ENCODE measurements at places on chromosomes 2 and 18.

DNA sequence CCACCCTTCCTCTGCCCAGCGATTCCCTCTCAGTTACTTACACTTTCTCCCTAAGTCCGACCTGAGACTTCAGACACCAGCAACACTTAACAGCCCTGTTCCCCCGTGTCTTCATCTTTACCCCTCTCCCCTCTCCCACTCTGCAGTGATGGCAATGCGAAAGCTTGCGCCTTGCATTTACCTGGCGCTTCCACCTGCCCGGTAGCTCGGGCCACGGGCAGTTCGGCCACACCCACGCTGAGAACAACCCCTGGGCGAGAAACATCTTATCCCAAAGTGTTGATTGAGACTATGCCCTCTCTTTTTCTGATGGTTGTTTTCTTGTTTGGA lies 558 bp downstream of the DNAJC10 start:
- peak; percentile 13 for DNase-seq

DNA sequence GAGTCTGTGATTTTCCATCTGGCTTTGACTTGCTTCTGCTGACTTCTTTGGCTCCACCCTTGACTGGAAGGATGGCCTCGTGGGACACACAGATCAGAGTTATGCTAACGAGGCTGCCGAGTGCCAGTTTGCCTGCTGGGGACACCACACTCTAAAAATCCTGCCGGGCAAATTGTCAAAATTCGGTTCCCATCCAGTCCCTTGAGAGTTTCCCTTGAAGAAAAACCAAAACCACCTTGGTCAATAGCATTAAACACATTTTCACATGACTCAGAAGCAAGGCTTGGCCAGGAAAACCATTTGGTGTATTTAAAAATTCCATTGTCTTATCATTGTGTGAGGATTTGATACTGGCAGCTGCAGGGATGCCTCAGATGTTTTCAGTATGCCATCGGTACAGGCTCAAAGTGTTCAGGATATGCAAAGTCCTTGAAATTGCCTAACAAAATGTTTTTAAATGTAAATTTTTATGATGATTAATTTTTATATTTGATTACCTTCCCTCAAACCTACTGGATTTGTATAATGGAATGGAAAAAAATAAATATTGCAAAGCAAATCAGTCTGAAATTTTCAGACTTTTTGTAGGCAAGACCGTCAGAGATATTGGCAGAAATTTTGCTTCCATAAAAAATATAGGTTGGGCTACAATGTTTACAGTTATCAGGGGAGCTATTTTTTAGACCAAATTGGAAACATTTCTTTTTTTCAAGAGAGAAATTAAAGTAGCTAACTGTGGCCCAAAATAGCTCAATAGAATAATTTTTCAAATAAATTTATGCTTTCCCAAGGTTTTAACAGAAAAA lies 41.6 kb downstream of the KCNE4 start:
- DNase-seq, result peak; percentile 9

DNA sequence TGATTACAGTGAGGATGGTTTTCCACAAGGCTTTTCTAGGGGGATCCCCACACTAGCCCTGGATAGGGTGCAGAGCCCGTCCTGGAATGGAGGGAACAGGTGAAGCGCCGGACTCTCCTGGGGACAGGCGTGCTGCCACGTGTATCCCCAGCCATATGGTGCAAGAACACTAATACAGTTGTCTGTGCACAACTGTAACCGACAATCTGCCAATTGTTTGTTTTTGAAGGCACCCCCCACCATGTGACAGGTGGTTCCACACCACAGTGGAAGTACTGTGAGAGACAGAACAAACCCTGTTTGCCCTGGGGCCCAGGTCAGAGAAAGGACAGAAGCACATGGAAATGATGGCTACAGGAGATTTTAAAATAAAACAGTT lies 52.9 kb downstream of the MYCN start:
- DNase-seq, result no peak

DNA sequence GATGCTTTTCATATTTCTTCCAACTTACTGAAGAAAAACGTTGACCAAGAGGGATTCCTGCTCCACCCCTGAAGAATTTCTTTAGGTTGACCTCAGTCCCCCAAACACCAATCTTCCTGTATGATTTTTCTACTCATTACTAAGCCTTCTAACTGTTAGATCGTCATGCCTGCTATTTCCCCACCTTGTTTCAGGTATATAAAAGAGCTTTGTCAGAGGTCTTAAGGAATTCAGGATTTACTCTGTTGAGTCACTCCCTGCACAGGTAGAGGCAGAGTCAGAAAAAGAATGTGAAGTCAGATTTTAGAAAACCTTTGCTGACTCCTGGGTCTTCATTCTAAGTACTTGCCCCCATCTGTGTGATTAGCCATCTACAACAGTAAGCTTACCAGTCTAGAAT lies 83.8 kb upstream of the NOSTRIN start:
- no peak for DNase-seq

DNA sequence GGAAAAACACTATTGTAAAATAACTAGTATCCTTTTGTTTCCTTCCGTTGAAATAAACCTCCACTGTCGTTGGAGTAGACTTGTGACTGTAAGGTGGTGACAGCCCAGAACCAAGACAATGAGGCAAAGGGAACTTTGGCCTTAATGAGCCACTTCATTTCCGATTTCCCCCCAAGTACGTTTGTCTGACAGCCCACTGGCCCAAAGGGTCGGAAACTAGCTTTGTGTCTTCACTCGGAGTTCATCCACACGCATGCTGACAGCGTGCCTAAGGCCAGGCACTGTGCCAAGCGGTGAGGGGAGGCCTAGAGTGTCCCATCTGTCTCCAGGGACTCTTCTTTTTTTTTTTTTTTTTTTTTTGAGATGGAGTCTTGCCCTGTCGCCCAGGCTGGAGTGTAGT lies 21.0 kb downstream of the HJURP start:
- DNase-seq, result no peak

- DNase-seq, result no peak
These were observed 64.2 kb downstream of the STRADB start for GRCh38 chr2:201515573-201516246.

DNA sequence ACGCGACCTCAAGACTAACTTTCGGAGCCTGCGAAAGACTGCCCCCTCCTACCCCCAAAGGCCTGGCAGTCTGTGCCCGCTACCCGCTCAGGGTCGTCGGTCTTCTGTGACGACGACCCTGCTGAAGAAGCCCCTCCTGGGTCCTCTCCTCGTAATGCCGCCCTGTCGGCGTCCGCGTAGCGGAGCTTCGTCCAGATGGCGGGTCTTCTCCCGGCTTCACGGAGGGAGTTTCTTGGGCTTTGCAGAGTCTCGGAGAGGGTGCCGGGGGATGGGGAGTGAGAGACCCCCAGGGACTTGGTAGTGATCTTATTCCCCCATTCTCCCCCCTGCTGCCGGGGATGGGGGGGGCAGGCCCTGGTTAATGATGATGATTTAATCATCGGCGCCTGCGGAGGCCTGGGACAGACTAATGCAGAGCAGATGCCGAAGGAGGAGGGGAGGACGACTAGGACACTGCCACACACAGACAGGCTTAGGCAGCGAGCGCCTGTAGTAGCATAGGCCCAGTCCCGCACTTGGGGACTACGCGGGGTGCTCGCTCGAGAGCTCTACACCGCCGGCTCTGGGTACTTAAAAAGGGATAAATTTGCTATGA lies 528 bp upstream of the PCGF1 start:
- DNase-seq, result no peak

- no peak for DNase-seq
These were observed 2.7 kb downstream of the CHAC2 start for GRCh38 chr2:53770264-53770663.

DNA sequence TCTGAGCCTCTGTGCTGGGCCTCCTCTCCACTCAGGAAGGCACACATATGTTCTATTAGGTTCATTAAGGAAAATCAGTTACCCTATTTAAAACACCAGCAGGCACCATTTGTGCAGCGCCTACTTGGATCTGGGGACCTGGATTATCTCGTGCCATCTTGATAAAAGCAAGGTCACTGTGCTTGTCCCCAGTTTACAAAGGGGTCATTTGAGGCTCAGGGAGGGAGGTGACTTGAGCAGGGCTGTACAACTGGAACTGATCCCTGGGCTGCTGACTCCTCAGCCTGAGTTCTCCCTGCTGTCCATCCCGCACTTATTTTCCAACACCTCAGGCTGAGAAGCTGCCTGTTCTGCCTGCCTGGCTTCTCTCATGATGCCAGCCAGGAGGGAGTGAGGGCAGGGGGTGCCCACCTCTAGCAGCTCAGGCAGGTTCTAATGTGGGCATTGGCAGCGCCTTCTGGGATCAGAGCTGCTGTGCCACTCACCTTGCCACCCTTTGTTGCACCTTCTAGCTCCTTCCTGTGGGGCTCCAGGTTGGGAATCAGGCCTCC lies 120.3 kb downstream of the GLI2 start:
- DNase-seq, result no peak

GRCh38 chr18:79546781-79547272 lies 132.8 kb upstream of the CTDP1 start:
- no peak for DNase-seq

GRCh38 chr18:9973470-9973869 lies 59.7 kb downstream of the VAPA start:
- DNase-seq, result no peak

- DNase-seq, result no peak
These were observed 340.4 kb downstream of the NRXN1 start for GRCh38 chr2:50691513-50691912.

GRCh38 chr2:46852598-46852997 lies 63.0 kb downstream of the MCFD2 start:
- no peak for DNase-seq

- DNase-seq, result no peak
These were observed 7.5 kb downstream of the DPYSL5 start for GRCh38 chr2:26855466-26855865.

DNA sequence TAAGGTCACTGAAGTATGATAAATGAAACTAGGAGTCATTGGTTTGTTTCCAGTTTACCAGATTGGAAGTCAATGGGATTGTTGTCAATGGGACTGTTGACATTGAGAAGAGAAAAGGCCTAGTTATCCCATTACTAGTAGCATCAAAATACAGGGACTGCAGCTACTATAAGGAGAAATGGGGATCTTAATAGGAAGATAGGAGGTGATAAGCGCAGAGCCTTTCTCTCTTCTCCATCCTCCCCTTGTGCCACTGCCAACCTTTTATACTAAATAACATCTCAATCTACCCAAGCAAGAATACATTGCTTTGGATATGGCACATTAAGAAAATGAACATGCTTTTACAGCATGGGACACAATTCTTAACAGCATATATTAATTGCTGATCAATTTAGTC lies 10.5 kb upstream of the BBS5 start:
- DNase-seq, result no peak

DNA sequence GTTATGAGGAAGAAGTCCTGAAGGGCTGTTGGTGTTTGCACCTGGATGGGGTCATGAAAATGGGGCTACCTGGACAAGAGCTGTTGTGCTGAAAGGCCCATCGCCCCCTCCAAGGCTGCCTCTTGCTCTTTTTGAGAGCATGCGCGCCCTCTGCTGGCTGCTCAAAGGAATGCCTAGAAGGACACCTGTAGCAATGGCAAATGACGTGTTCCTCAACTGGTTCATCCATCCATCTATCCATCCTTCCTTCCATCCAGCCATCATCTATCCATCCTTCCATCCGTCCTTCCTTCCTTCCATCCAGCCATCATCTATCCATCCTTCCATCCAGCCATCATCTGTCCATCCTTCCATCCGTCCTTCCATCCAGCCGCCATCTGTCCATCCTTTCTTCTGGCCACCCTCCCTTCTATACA lies 17.2 kb upstream of the RPL31 start:
- DNase-seq, result peak; percentile 68

DNA sequence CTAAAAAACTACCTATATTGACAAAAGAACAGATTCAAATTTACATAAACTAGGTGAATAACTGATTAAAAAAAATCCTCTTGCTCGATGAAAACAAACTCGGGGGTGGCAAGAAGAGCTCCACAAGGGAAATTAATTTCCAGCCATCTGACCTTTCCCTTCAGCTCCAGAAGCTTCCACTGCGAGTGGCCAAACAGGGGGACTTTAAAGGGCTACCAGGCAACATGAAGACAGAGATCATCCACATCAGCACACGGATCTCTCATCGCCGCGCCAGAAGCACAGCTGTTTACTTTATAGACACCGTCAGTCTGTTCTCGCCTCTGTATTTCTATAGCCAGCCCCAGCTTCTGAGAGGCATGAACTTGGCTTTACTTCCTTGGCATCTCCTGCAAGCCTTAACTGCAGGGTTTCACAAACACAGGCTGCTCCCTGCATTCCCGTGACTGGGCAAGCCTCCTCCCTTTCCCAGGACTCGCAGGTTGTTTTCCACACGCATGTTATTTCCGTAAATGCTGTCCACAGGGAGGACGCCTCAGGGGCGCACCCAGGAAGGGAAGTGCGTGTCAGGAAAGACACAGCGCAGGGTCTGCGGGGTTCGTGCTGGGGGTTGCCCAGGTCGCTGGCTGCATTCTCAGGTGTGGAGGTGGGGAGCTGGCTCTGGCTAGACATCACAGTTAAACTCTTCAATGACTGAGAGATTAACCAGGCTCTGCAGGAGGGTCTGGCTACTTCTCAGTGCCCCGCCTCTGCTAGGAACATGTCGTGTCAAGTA lies 85.0 kb downstream of the USP40 start:
- DNase-seq, result peak; percentile 89

DNA sequence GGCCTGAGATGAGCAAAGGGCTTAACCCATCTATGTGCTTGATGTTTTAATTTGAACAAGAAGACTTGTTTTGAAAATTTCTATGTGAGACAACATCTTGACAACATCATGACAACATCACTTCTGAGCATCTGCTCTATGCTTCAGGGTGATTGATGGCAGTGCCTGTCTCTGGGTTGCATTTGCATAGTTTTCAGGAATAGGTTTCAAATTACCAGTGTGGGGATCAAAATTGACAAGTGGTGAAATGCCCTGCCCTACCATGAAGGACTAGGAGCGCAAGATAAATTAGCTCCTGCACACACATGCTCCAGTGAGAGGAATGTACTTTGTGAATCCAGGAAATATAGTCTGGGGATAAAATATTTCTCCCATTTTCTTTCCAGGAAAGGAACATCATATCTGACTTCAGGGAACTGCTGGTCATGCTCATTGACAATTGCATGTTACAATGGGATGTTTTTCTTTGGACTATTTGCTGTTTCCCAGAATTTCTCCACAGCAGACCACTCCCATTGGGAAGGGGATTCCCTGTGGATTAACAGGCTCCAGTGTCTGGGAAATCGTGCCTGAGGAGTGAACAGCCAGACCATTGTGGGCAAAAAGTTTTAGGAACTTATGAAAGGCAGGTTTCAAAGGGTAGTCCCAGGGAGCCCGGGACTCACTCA lies 45.3 kb upstream of the IL1R2 start:
- DNase-seq, result no peak

DNA sequence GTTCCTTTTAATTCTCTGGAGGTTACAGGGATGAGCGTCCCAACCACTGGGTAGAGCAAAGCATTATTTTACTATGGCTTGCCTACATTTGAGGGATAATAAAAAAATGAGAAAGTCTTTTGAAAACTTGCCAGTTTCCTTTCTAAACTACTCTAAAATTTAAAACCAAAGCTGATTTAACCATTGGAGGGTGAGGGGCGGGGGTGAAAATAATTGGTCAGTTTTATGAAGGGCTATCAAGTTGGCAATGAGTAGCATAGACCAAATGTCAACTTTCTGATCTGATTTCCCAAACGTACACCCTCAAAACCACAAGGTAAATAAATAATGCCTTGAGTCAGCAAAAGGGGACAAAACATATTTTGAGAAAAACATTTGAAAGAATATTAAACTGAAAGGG lies 85.7 kb upstream of the STK17B start:
- no peak for DNase-seq
